CD8-positive, alpha-beta T cell (primary cell): ENCODE measurements at places on chromosomes 6 and 20.

GRCh38 chr20:33828326-33828844 lies 17.2 kb downstream of the CHMP4B start:
- DNase-seq, result no peak

GRCh38 chr6:157755746-157756411 lies 67.2 kb upstream of the SNX9 start:
- DNase-seq, result no peak

GRCh38 chr6:113644861-113645575 lies 212.1 kb upstream of the MARCKS start:
- no peak for DNase-seq

GRCh38 chr6:112480553-112480952 lies 133.4 kb downstream of the RFPL4B start:
- no peak for DNase-seq

DNA sequence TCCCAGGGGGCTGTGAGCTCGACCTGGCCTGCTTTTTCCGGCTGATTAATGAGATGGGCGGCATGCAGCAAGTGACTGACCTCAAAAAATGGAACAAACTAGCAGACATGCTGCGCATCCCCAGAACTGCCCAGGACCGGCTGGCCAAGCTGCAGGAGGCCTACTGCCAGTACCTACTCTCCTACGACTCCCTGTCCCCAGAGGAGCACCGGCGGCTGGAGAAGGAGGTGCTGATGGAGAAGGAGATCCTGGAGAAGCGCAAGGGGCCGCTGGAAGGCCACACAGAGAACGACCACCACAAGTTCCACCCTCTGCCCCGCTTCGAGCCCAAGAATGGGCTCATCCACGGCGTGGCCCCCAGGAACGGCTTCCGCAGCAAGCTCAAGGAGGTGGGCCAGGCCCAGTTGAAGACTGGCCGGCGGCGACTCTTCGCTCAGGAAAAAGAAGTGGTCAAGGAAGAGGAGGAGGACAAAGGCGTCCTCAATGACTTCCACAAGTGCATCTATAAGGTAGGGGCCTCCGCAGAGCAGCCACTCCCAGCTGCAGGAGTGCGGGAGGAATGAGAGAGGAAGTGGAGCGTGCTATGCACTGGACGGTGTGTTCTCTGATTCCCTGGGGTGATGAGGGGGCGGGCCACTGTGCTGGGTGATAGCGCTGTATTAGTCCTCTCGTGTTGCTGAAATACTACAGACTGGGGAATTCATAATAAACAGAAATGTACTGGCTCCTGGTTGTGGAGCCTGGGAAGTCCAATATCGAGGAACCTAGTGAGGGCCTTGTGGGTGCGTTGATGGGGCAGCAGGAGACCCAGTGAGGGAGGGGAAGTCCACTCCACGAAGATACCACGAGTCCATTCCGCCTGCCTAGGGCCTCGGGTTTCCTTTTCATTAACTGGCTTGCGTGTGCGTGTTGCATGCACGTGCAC lies 161.7 kb downstream of the DTNBP1 start:
- DNase-seq, result no peak

DNA sequence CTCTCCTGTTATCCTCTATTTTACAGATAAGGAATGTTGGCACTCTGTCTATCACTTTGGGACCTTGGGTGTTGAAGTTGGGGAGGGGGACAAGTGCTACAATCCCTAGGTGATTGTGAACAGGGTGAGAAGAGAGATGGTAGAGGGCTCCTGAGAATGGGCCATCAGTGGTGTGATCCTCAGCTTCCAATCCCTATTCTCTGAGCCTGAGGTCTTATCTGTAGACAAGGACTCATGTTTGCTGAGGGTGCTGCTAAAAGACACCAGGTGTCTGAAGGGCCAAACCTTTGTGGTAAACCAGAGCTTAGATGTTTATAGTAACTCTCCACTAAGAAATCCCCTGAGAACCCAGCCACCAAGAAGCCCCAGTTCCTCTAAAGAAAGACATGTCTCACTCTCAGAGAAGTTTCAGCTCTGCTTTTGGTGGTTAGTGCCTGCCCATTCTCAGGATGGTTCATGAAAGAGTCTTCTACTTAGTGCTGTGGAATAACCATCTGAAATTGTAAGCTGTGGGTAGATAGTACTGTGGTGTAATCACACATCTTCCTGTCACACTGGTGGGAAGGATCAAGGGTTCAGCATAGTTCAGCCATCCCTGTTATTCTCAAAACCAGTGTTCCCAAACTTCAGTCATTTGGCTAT lies 58.2 kb upstream of the IL20RA start:
- peak; percentile 51 for DNase-seq

GRCh38 chr6:36820700-36821580 lies 18.3 kb downstream of the CPNE5 start:
- DNase-seq, result no peak
